ENCODE measurements at places on chromosomes 3 and 15.

- DNase-seq, result no peak
These were observed 21.2 kb downstream of the SLC7A14 start for GRCh38 chr3:170564664-170565063.

DNA sequence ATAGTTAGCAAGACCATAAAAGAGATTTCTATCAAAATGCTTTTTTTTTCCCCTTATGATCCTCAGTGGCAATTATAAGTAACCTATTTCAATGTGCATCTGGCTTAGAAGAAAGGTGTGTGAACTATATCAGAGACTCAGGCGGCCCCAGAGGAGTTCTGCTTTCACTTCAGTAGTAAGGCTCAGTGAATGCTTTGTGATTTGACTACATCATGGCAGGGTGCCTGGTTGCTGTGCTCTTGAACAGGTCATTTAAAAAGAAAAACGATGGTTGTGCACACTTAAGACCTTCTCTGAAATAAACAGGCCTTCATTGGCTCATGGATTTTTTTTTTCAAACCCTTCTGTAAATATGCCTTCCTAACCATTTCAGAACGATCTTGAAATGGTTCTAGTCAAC lies 400.4 kb upstream of the RARB start:
- no peak for DNase-seq

DNA sequence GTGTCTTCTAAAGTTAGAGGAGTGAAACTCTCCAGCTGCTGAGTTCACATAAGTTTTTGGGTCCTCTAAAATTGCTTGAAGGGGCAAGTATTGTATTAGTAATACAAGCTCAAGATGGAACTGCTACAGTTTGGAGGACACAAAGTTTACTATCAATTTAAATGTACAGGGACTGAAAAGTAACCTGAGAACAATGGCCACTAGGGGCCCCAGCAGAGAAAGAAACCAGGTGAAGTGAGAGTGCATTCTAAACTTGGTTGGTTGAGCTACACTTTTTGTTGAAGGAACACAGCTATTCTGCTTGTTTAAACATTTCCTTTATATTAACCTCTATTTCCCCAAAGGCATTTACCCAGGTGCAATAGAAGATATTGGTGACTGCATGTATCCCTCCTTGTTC lies 755.5 kb downstream of the GBE1 start:
- DNase-seq, result no peak

- DNase-seq, result no peak
These were observed 343.5 kb downstream of the FOXP1 start for GRCh38 chr3:71240034-71240433.

DNA sequence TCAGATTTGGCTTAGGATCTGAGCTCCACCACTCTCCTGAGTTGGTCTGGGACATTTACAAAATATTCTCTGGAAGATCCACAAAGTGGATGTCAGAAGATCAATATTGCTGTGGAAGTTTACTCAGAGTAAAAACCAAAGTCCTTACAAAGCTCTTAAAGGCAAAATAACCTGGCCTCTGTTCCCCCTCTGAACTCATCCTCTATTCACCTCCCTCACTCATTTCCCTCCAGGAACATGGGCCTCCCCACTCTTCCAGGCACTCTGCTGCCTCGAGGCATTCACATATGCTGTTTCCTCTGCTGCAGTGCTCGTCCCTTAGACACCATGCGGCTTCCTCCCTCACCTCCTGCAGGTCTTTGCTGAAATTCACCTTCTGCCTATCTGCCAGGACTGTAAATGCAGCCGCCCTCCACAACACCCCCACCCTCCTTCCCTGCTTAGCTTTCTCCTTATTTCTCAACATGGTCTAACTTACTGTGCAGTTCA lies 19.1 kb upstream of the CCDC174 start:
- no peak for DNase-seq

GRCh38 chr15:90087454-90088154 lies 14.7 kb downstream of the IDH2 start:
- DNase-seq, result peak; percentile 22

- DNase-seq, result no peak
These were observed 100.1 kb upstream of the TSC22D2 start for GRCh38 chr3:150308037-150308319.
